ENCODE measurements at places on chromosomes 5 and 9. TPM values are rescaled to one million over a fixed set of nuclear protein-coding genes. Genes with fewer than 3 reads are reported as not detected.

ZNF618 gene
- 1.5 TPM for total RNA-seq

TMEM252 gene
- total RNA-seq = not detected

ZNF462 gene
- 23.0 TPM for total RNA-seq

DNA sequence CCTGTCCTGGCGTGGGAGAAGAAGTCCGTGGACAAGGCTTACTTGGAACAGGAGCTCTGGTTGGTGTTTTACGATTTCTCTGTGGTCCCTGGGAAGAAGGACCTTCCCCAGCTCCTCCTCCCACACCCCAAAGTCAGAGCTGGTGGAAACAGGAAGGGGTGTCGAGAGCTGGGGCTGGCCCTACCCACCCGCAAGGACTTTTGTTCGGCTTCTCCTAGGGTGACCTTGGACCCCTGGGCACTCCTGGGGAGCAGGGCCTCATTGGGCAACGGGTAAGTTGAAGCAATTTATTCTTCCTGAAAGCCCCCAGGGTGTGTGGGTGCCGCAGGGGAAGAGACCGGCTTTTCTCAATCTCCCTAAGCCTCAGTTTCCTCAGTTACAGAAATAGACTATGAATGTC lies 53.9 kb upstream of the ORM1 start:
- DNase-seq = no peak

- no peak for DNase-seq
These were observed 726.4 kb upstream of the GRAMD2B start for GRCh38 chr5:125696762-125697161.

DNA sequence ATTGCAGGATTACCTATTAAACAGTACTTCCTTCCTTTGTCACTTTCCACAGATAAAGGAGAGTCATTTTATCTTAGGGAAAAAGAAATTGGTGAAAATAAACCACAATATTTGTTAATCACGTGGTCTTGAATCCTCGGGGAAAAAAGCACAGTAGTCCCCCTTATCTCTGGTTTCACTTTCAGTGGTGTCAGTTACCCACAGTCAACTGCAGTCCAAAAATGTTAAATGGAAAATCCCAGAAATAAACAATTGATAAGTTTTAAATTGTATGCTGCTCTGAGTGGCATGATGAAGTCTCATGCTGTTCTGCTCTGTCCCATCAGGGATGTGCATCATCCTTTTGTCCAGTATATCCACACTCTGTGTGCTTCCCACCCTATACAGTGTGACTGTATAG lies 405.2 kb upstream of the MPDZ start:
- no peak for DNase-seq

- no peak for DNase-seq
These were observed 336.8 kb downstream of the GLIS3 start for GRCh38 chr9:3962971-3963642.

DNA sequence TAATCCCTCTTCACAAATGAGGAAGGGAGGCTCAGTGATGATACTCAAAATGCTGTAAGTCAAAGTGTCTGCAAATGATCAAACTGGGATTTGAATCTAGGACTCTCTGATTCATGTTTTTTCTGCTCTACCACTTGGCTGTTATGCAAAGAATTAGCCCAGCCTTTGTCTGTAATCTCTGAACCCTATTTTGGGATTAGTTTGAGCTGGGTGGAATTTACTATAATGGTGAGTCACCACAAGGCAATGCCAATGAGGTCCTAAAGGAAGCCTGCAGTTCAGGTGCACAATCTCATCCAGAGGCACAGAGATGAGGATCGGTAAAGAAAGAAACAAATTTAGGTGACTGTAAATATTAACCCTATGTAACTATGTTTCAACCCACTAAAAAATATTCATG lies 29.2 kb downstream of the RFK start:
- no peak for DNase-seq

DNA sequence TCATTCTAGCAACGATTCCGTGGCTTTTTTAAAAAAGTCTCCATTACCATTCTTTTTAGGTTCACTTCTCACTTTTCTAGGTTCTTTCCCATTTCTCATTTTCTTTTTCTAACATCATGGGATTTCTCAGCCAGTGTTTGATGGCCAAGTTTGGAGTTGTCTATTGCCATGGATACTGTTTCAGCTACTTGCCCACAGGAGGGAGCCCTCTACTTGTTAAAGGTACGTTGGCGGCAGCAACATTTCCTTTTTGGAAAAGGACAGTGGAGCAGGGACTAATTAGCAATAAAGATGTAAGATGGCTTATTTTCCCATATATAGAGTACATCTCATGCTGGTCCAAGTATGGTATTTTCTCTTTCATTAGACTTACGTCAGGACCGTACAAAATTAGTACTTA lies 2257.5 kb upstream of the C9orf72 start:
- no peak for DNase-seq

- DNase-seq = no peak
These were observed 9.9 kb downstream of the CAMK4 start for GRCh38 chr5:111234125-111234524.

OGN gene
- total RNA-seq = 8.1 TPM

GRCh38 chr5:15283076-15283475 lies 216.9 kb upstream of the FBXL7 start:
- no peak for DNase-seq

ACSL6 gene
- 4.4 TPM for total RNA-seq

DNA sequence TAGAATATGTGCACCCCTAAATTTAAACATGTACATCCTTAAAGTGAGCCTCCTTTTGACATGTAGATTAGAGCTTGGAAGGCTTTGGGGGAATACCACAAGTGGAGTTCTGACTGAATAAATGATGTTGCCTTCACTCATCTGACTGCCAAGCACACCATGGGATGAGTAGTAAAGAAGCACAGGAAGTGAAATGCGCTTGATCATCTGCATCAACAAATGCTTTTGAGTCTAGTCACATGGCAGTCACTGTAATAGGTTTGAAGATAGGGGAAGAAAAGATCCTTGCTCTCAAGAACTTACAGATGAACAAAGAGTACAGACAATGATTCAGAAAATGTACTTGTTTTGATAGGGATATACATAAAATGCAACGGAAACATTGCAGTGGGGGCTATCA lies 62.0 kb upstream of the STARD4 start:
- DNase-seq = no peak

DNA sequence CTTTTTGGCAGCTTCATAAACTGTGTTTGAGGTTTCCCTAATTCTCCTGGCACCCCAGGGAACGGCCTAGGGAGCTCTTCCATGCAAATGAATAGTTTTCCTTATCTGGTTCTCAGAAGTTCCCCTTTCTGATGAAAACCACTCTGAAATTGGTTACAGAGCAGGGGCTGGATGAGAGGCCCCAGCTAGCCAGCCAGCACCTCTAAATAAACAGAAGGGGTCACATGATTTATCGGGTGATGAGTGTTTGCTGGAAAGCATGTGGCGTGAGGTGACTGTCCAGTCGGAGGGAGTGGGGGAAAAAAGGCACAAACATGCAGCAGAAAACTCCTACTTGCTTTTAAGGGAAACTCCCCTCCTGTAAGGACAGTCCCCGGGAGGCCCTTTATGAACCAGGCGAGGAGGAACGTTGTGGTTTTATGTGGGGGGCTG lies 261.2 kb upstream of the ANKRD55 start:
- DNase-seq = peak; percentile 38

GPR21 gene
- total RNA-seq = 0.72 TPM

GRCh38 chr5:109614981-109615380 lies 74.7 kb upstream of the MAN2A1 start:
- DNase-seq = no peak

DNA sequence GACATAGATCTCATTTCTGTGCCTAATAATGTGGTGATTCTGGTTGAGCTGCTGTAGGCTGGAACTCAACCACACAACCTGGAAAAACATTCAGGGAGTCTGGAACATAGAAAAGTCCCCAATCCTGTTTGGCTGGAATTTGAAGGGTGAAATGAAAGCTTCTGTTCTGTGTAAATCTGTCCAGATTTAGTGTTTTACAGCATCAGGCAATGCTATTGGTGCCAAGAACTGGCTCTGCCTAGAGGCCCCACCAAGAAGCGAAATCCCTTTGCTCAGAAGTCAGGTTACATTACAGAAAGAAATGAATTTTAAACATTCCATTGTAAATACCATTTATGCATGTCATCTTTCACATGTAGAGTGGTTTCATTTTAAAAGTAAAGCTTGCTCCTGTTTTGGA lies 56.3 kb downstream of the TMEM174 start:
- DNase-seq = no peak

GRCh38 chr5:148454576-148454975 lies 70.8 kb downstream of the FBXO38 start:
- DNase-seq = peak; percentile 41

DNA sequence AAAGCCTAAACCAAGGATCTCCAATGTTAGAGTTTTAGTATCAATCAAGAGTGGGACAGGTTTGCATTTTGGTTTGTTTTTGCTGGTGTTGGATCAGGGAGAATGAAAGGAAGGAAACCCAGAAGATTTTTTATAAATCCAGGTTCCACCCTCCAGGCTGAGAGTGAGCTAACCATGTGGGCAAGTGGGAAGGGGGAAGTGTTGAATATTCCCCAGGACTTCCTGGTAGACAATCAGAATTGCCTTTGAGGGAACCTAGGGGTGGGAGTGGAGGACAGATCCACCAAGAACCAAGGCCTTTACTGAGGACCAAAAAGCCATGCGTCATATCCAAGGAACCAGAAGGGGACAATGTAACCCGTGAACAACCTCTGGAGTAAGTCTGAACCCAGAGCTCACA lies 33.5 kb upstream of the PIK3R1 start:
- DNase-seq = no peak
